ENCODE measurements at places on chromosomes 13 and 19.

DNA sequence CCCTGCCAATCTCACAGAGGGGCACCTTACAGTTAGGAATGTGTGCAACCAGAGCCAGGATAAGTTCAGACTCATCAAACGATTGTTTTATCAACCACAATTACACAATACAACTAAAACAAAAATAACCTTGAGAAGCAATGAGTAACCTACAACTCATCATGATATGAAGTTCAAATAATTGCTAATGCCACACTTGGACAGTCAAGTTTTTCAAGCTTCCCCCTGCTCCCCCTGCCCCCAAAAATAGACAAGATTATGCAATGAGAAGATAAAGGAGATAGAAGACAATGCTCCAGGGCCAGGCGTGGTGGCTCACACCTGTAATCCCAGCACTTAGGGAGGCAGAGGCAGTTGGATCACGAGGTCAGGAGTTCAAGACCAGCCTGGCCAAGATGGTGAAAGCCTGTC lies 13.6 kb upstream of the KPNA3 start:
- no peak for DNase-seq

DNA sequence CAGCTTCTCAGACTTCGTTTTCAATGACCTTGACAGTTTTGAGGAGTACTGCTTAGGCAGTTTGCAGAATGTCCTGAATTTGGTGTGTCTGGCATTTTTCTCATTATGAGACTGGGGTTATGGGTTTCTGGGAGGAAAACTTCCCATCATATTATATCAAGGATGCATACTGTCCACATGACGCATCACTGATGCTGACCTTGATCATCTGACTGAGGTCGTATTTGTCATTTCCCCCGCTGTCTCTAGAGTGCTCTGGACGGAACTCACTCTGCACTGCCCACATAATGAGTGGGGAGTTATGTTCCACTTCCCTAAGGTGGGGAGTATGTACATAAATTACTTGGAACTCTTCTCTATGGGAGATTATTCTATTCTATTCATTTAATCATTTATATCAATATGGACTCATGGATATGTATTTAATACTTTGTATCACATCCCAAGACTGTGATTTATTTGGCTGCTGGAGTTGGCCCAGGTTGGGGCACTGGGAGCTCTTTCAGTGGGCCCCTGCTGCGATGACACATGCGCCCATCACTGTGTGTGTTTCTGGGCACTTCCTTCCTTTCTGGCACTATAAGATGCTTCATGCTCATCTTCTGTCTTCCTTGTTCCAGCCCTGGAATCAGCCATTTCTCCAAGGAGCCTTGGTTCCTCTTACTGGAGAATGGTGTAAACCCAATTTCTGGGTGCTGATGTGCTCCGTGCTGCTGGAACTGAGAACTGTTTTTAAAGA lies 138.6 kb downstream of the MIPEP start:
- DNase-seq = no peak

DNA sequence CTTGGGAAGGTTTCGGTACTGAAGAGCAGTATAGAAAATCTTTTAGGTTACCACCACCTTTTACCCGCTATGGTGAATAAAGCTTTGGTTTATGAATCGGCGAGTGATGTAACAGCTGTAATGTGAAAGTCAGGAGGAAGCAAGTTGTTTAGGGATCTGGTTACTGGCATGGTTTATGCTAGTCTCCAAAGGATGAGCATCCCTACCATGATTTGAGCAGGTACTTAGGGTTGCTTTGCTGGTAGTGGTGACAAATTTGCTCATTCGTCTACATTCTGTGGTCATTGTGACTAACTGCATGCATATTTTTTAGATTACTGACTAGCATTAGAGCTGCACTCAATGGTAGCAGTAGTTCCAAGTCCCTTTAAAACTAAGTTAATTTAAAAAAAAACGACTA lies 104.1 kb downstream of the FRY start:
- no peak for DNase-seq

GRCh38 chr13:76750126-76750525 lies 136.1 kb downstream of the KCTD12 start:
- no peak for DNase-seq

DNA sequence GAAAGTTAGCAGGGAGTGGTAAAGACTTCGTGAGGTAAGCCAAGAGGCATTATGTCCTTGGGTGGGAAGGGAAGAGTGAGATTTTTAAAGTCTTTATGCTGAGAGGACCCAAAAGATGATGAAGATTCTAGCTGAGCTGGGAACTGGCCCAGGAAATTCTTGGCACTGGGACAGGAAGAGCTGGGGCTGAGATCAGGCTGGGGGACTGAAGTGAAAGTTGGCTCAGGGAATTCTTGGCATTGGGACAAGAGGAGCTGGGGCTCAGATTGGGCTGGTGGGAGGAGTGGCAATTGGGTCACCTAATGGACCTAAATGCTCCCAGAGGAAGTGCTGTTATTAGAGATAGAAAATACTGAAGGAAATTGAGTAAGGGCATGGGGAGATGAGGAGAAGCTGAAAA lies 8.8 kb downstream of the SCEL start:
- peak; percentile 74 for DNase-seq

Measured in NCI-H446 (cell line).